ENCODE measurements at places on chromosomes 2 and 18. TPM values are rescaled to one million over a fixed set of nuclear protein-coding genes. Genes with fewer than 3 reads are reported as not detected.

The PID1 gene
- 5.0 TPM for polyA plus RNA-seq

The MOGAT1 gene
- polyA plus RNA-seq = not detected

The TMEFF2 gene
- polyA plus RNA-seq = 0.05 TPM

The ASAP2 gene
- 5.8 TPM for polyA plus RNA-seq

The GPR39 gene
- polyA plus RNA-seq = 2.3 TPM

The TOGARAM2 gene
- polyA plus RNA-seq = 3.8 TPM

The AQP4 gene
- polyA plus RNA-seq = 0.15 TPM

The PXDN gene
- 2.6 TPM for polyA plus RNA-seq

The SLC35G4 gene
- polyA plus RNA-seq = not detected

The BUB1 gene
- 0.11 TPM for polyA plus RNA-seq

The ANKRD30B gene
- 1.2 TPM for polyA plus RNA-seq

The DPP4 gene
- polyA plus RNA-seq = 6.4 TPM

The PAIP2B gene
- 12.9 TPM for polyA plus RNA-seq

The ARHGEF33 gene
- 1.6 TPM for polyA plus RNA-seq

The RGPD4 gene
- polyA plus RNA-seq = not detected

The LINC00305 gene
- polyA plus RNA-seq = 0.23 TPM

The CHAC2 gene
- polyA plus RNA-seq = 1.3 TPM

The SLC19A3 gene
- polyA plus RNA-seq = 7.1 TPM

The UPP2 gene
- polyA plus RNA-seq = not detected

The GALR1 gene
- polyA plus RNA-seq = 0.16 TPM

The NEU2 gene
- not detected for polyA plus RNA-seq

The SLC9A2 gene
- not detected for polyA plus RNA-seq

The LYPD6 gene
- polyA plus RNA-seq = 1.8 TPM

The FEV gene
- 32.6 TPM for polyA plus RNA-seq

The ABCG8 gene
- polyA plus RNA-seq = not detected

The EHD3 gene
- 1.7 TPM for polyA plus RNA-seq

The TLX2 gene
- 0.12 TPM for polyA plus RNA-seq

The NETO1 gene
- not detected for polyA plus RNA-seq

The ZNF396 gene
- 1.2 TPM for polyA plus RNA-seq

The MAP2 gene
- polyA plus RNA-seq = 6.9 TPM

The FBXO15 gene
- 1.3 TPM for polyA plus RNA-seq

The UGT1A4 gene
- not detected for polyA plus RNA-seq

The TMEM182 gene
- polyA plus RNA-seq = 1.0 TPM

The IL1R1 gene
- 29.1 TPM for polyA plus RNA-seq

The IL1F10 gene
- polyA plus RNA-seq = not detected

The DAW1 gene
- polyA plus RNA-seq = not detected

The HMSD gene
- 0.42 TPM for polyA plus RNA-seq

The TUBB8B gene
- polyA plus RNA-seq = 0.80 TPM
